ENCODE measurements at places on chromosomes 16 and 17.

DNA sequence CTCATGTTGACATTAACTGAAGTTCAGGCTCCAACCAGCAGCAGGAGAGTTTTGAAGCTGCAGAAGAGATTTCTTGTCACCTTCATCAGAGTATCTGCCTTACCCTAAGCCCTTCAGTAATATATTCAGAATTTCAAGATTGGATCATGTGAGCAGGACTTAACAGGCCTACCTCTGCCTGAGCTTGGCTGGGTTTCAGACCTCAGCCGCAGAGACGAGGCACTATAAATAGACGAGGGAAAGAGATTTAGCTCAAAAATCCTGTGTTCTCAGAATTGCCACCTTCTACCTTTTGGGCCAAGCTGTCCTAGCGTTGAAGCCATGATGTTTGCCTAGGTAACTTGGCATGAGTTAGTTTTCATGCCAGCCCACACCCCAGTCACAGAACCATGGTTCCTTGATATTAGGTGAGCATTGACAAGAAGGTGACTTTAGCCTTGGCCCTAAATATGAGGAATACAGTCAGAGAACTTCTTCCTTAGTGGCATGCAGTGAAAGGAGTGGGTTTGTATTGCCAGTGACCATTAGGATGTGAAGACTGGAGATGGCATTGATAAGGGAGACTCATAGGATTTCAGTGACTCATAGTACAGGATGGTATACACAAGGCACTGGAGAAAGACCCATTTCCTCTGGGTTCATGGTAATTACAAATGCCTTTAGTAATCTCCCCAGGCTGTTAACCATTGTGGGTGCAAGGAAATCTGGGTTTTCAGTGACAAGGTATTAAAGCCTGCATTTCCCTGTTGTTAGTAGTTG is 224.3 kb downstream of the MSI2 start:
- DNase-seq = no peak

GRCh38 chr17:17421346-17422216 is 55.2 kb upstream of the MED9 start:
- no peak for DNase-seq

DNA sequence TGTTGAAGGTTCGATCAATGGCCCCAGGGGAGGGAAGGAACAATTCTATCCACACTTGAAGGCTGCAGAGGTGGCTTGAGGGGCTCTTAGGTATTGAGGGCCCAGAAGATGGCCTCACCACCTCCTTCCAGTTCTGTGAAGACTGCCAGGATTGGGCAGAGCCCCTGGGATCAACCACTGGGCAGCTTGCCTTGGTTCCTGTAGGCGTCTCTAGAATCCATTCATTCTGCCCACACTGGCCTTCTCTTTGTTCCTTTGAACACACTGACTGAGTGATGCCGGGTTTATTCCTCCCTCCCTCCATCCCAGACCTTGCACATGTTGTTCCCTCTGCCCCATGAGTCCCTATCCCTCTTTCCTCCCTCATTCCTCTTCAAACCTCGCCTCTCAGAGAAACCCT is 50.5 kb downstream of the SYT17 start:
- DNase-seq = no peak

- DNase-seq = no peak
These were observed 12.4 kb downstream of the TEX14 start for GRCh38 chr17:58679263-58680037.

DNA sequence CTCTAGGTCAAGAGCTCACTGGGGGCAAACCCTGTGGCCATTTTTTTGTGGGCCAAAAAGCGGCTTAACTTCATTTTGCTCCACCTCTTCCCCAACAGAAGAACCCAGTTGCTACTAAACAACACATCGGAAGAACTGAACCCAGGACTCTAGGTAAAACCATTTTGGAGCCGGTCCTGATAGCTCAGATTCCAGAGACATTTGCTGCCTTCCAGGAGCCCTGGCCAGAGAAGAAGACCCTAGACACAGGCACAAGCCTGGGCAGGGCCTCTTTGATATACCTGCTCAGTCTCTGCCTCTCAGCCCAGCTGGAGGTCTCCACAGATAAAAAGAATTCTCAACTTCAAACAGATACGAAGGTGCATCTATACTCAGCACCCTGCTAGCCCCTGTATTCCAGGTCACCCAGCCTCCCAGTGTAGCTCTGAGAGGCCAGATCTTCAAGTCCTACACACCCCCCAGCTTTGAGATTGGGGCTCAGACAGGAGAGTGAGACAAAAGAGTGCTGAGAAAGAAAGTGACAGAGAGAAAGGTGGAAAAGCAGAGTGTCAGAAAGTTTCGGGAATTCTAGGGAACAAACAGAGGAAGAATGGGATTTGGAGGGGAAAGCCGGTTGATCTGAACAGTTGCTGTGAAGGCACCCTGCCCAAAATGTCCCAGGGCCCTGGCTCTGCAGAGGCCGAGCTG is 6.6 kb upstream of the HOXB9 start:
- DNase-seq = no peak

DNA sequence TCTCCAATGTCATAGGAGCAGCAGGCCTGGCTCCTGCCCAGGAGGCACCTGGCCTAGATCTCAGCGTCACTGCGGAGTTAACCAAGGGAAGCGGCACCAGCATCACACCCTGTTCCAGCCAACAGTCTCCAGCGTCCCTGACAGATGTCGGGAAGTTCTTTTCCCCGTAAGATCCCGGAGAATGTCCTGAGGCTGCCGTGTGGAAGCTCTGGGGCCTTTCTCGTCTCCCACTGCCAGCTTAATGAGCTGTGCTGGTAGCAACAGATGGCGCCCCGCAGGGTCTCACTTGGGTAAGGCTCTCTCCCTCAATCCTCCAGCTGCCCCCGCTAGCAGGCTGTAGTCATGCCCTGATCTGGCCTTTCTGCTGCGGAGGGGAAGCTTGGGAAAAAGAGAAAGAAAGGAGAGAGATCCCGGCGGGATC is 57.5 kb downstream of the MARCHF10 start:
- no peak for DNase-seq
